RPMI8226 (cell line): ENCODE measurements at places on chromosomes 5 and 9.
A peak's percentile ranks its signal among the peaks of the same experiment; 100 is the strongest.

DNA sequence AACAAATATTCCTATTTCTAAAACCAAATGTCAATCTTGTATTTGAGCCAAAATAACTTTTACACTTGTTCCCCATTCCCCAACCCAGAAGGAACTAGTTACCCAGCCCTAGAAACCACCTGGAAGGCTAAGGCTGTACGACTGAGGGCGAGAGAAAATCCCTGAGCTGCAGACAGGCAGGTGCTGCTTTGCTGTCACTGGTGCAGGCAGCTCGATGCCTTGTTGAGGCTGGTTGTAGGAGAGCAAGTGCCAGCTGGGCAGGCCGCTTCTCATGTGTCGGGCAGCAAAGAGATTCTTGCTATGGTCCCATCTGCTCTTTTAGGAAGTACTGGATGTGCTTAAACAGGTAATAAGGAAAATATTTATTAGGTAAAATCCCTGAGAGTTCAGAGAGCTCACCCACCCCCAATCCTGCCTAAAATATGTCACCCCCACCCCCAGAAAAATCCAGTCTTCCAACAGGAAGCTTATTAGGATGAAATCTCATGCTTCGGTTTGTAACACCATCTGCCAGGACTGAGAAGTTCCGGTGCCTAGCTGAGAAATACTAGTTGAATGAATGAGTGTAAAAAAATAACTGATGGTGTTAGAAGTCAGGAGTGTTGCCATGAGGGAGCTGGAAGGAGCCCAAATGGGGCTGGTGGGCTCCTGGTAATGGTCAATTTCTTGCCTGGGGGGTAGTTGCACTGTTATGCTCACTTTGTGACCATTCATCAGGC, 91.1 kb upstream of the DMRT1 start:
- no peak for DNase-seq

- DNase-seq, result no peak
Observed at GRCh38 chr5:31329715-31330114, 136.2 kb downstream of the CDH6 start.

GRCh38 chr9:90000925-90001324, 396.1 kb downstream of the GADD45G start:
- DNase-seq, result no peak

DNA sequence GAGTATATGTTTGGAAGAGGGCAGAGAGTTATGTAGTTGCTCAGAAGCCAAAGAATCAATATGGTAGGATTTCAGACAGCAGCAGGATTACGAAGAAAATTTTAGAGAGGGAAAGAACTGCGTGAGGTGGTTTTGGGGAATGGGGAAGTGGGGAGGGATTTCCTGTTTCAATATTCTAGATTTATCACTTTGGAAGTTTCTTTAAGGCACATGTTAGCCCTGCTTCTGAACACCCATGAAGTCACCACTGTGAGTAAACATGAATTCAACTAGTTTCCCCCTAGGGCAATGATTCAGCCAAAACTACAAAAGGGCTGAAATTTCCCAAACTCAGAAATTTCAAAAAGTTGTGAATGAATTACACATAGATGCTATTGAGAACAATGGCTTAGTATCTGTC, 132.2 kb downstream of the EBF1 start:
- no peak for DNase-seq

DNA sequence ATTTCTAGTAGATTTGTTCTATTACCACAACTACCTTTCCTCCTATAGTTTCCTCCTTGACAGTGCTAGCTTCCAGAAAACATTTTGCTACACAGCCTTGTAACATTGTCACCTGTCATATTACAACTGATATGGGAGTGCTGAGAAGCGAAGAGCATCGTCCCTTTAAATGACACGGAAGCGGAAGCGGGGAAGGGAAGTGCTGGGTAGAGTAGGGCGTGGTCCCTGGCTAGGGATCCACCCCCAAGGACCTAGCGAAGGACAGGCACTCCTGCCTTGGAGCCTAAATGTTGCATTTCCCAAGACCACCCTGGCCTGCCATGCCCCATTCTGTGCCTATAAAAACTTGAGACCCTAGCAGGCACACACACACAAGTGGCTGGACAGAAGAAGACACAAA, 57.4 kb upstream of the RANBP6 start:
- DNase-seq, result no peak

GRCh38 chr9:72333709-72334108, 31.3 kb downstream of the ZFAND5 start:
- peak; percentile 15 for DNase-seq

DNA sequence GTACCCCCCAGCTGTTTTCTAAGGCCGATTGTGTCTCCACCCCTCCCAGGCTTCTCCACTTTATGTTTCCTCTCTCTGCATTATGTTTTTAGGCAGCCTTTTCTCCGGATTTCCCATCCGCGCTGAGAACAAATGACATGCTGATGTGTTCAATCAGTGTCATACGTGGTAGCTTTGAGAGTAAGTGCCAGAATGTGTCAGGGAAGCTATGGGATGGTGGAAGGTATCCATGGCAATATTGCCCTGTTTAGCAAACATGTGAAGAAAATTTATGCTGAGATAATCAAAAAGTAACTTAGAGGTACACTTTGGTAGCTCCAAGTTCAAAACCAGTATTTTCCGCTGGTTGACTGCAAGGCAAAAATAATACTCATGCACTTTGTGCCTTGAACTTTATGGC, 36.6 kb upstream of the LECT2 start:
- no peak for DNase-seq

- DNase-seq, result no peak
Observed at GRCh38 chr9:123225995-123226394, 42.4 kb downstream of the STRBP start.

DNA sequence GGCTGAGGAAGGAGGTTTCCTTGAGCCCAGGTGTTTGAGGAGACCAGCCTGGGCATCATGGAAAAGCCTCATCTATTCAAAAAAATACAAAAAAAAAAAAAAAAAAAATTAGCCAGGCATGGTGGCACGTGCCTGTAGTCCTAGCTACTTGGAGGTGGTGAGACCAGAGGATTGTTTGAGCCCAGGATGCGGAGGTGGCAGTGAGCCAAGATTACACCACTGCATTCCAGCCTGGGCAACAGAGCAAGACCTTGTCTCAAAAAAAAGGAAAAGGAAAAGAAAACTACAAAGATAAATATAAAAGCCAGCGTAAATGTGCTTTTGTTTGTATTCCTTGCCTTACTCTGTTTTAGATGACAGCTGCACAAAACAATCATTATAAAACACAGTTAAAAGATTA, 2249.2 kb upstream of the C9orf72 start:
- DNase-seq, result no peak

- DNase-seq, result no peak
Observed at GRCh38 chr5:115644046-115644445, 18.2 kb upstream of the TMED7 start.

GRCh38 chr9:89418474-89418845, 79.5 kb downstream of the SEMA4D start:
- no peak for DNase-seq

GRCh38 chr5:107487056-107487542, 183.6 kb downstream of the EFNA5 start:
- no peak for DNase-seq

DNA sequence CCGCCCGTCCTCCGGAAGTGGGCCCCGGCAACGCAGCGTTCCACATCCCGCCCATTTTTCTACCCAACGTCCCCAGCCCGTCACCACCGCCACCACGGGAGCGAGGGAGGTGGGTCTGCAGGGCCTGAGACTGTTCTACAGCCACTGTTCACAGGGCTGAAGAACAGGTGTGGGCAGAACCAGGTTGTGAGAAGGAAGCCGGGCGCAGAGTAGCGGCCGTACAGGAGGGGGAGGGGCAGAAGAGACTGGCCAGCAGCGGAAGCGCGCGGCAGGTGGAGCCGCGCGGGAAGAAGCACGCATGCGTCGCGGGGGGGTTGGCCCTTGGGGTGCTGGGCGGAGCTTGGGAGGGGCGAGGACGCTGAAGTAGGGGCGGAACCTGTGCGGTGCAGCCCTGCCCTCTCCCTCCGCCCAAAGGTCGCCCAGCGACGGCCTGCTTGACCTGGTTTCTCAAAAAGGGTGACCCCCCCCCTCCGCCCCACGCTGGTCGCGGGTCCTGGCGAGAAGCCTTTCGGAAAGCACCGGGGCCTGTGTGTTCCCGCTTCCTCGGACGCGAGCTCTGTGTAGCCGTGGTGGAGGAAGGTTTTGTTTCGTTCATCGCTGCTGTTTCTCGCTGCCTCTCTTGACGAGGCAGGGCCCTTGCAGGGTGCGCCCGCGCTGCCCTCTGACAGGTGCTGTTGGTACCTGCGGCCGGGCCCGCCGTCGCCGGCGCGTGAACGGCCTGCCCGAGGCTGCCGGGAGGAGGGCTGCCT, 7.8 kb upstream of the MGAT1 start:
- DNase-seq, result peak; percentile 96

DNA sequence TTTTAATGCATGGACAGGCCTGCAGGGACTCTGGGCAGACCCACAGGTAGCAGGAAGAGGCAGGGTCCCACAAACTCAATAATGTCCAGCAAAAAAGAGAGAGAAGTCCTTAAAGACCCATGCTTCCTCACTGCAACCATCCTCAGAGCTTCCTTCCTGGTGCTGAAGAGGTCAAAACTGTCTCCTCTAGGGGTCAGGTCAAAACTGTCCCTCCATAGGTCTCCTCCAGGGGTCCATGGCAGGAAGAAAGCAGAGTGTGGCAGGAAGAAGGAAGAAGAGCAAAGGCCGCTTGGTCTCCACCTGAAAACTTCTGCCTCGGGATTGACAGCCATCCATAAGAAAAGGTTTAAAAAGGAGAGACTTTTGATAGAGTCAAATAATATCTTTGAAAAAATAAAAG, 261.9 kb upstream of the TRIM32 start:
- DNase-seq, result no peak

DNA sequence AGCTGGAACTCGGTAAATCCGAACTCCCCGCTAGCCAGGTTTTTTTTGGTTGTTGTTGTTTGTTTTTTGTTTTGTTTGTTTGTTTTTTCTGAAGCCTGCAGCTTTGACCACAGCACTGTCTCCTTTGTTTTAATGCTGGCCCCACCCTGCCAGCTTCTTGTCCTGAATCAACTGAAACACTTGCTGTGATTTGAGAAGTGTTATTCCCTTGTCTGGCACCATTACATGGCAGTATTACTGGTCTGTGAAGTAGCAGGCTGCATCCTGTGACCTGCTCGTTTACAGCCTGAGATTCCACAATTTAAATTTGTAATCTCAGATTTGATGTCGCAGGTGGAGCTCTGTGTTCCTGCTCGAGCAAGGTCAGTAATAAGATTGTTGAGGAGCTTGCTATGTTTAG, 1.4 kb upstream of the SLC36A2 start:
- no peak for DNase-seq

DNA sequence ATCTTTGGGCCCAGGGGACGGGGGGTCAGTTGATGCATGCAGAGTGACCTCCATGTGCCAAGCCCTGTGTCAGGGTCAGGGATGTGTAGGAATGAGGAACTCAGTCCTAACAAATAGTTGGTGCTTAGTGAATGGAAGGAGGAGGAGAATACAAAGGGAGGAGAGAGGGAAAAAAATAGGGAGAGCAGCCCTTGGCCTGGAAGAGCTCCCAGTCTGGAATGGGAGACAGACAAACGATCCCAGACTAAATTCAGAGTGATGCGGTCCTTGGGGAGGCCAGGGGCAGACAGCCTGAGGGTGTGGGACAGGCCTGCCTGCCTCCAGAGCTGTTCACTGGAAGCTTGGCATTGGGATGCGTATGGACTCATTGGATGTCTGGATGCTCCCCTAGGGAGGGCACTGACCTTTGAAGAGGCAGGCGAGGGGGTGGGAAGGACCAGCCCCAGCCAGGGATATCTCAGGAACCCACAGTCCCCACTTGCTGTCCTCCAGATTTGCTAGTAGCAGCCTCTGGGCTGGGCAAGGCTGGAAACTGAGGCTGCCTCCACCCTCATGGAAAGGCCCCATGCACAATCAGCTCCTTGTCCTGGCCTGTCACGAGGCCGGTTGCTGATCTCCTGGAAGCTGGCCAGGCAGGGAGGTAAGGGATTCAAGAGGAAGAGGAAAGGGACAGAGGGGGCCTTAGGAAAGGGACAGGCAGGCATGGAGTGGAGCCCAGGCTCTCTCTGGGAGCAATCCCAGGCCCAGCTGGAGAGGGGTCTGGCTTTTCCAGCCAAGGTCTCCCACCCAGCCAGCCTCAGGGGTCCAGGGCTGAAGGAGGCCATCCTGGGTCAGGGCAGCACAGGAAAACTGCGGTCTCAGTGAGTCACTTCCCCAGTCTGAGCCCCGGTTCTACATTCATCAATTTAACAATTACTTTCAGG, 69.0 kb upstream of the GGTA1 start:
- no peak for DNase-seq

DNA sequence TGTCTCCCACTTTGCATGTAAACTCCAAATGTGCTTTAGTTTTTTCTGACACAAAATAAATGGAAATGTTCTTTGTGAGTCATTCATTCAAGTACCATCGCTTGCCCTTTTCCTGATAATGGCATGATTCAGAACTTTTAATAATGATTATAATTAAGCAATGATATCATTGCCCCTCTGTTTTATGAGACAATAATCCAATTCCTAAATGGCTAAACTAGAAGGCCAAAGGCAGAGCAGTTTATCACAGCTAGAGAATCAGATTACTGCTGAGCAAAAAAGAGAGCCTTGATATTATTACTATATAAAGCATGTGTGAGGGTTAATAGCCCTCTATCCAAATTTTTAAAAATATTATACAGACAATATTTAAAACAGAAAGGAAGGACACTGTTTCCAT, 484.2 kb upstream of the PTPRD start:
- no peak for DNase-seq

- no peak for DNase-seq
Observed at GRCh38 chr5:107867266-107867665, 196.5 kb upstream of the EFNA5 start.

GRCh38 chr9:85215961-85216360, 525.8 kb downstream of the AGTPBP1 start:
- DNase-seq, result no peak

DNA sequence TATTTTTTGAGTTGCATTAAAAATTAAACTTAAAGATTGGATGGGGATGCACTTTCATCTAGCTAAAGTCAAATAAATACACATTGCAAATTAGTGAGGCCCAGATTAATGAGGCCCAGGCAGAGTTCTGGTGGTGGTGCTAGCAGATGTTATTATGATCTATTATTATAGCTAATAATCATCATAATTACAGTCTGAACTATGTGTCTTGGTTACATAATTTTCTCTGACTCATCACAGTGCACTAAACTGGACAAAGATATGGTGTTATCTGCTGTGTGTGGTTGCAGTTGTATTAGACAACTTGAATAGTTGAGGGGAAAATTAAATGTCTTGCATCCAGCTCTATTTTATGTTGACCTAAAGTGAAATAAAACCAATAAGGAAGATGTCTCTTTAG, 568.8 kb downstream of the TLR4 start:
- DNase-seq, result no peak
